ENCODE measurements at places on chromosomes 7 and 10.

DNA sequence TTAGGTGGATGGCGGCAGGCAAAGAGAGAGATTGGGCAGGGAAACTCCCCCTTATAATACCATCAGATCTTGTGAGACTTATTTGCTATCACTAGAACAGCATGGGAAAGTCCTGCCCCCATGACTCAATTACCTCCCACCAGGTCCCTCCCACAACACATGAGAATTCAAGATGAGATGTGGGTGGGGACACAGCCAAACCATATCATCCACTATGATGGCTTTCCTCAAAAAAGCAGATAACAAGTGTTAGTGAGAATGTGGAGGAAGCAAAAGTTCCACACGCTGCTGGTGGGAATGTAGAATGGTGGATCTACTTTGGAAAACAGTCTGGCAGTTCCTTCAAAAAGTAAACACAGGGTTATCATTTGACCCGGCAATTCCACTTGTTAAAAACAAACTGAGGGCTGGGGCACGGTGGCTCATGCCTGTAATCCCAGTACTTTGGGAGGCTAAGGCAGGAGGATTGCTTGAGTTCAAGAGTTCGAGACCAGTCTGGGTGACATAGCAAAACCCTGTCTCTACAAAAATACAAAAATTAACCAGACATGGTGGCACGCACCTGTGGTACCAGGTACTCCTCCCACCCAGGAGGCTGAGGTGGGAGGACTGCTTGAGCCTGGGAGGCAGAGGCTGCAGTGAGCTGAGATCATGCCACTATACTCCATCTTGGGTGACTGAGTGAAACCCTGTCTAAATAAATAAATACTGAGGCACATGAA, 161.4 kb upstream of the EEPD1 start:
- no peak for DNase-seq

DNA sequence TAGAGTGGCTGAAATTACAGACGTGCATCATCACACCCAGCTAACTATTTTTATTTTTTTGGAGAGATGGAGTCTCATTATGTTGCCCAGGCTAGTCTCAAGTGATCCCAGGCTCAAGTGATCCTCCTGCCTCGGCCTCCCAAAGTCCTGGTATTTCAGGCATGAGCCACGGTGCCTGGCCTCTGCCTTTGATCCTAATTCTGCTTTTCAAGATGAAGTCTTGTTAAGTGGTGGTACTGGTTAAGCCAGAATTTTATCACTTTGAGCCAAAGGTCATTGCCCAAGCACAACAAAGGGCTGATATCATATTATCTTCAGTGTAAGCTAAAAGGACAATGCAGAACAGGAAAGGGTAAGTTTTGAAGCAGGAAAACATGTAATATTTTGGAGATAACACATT, 64.2 kb downstream of the MYOF start:
- DNase-seq: no peak

DNA sequence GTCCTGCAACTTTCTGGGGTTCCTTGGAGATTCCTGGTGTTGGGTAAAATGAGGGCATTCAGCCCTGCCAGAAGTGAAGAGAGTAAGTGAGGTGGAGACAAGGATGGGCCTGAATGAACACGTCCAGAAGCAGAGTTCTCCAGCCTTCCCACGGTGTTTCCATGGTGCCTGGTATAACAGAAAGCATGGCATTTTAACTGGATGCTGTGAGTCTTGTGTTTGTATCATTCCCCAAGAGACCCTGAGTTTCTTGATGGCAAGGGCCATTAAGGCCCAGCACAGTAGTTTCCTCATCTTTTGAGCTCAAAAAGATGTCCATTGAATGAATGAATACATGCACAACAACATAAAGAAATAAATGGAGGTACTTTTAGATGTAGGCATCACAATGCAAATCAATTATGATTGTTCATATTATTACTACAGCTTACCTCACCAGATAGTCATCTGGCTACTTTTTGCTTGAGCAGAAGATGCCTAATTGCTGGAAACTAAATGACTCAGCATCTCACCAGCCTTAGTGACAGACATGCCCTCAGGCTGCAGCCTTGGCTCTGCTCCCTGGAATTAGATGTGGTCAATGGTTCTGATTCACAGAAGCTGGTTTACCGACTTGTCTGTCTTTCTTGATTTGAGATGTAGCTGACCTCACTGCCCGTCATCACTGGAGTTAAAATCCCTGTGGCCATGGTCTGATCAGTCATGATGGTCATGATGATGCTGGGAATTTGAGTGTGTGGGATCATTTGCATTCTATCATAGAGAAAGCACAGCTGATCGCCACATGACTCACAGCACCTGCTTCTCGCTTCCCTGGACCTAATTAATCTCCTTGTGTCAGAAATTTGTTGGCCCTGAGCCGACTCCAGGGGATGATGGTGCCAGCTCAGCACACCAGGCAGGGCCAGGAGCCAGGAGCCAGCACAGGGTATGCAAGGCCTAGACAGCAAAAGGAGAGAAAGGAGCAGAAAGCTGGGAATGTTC, 83.9 kb downstream of the CXCL12 start:
- DNase-seq: peak; percentile 100

DNA sequence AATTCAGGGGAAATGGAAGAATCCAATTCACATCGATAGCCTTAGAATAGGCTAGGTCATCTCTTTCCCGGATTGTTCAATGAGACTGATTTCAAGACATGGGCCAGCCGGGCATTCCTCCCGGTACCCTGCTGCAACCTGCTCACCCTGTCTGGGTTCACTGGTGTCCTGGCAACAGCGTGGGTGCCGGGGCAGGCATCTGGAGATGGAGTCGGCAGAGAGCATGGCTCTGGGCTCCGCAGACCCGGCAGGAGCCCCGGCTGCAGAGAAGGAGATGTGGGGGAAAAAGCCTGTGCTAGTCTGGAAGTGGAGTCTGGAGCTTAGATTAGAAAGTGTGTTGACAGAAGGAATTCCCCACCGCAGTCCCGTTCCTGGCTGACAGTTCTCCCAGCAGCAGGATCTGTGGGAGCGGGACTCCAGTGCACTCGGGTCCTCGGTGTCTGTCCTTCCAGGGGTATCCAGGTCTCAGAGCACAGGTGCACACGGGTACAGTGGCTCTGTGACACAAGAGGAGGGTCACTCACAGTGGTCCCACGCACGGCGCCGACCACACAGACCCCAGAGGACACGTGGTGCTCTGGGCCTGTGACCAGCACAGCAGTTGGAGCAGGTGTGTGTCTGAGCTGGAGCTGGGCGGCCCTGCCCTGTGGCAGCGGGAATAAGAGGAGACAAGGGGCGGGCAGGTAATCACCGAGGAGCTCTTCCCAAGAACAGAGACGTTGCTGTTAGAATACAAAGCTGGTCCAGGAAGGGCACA, 65.7 kb upstream of the PITRM1 start:
- DNase-seq: no peak

DNA sequence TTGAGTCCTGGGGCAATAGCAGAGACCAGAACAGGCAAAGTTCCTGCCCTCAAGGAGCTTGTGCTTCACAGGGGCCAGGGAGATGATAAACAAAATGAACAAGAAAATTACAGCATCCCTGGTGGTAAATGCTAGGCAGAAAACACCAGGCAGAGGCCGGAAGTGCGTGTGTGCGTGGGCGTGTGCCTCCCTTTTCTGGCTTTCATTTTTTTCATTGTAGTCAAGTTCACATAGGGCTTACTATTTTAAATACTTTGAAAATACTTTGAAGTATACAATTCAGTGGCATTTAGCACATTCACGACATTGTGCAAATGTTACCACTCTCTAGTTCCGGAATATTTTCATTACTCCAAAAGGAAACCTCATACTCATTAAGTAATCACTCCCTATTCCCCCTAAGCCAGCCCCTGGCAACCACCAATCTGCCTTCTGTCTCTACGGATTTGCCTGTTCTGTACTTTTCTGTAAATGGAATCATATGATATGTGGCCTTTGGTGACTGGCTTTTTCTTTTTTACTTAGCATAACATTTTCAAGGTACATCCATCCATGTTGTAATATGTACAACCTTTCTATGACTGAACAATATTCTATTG, 88.1 kb upstream of the PDCD4 start:
- no peak for DNase-seq

- peak; percentile 48 for DNase-seq
These were observed 780 bp downstream of the PLEKHA8 start for GRCh38 chr7:30028749-30029635.

GRCh38 chr10:81847675-81848074, 27.3 kb upstream of the NRG3 start:
- DNase-seq: no peak

- peak; percentile 32 for DNase-seq
These were observed 51.9 kb upstream of the PRKAR1B start for GRCh38 chr7:778968-779451.

GRCh38 chr7:33716581-33717477, 188.5 kb upstream of the BMPER start:
- DNase-seq: peak; percentile 73

- DNase-seq: no peak
These were observed 180.5 kb downstream of the MAGI2 start for GRCh38 chr7:79272938-79273337.

DNA sequence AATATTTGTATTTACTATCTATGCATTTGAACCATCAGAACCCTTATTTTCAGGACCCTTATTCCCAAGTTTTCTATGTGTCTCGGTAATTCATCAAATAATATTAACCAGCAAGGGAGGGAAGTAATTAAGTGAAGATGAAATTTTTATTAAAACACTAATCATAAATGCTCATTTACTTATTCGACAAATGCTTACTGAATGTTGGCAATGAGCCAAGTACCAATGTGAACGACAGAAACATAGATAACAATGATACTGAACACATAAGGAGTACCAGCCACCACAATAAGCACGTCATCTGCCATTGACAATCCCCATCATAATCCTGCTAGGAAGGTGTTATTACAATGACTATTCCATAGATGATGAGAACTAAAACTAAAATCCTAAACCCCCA, 45.5 kb downstream of the GRM8 start:
- no peak for DNase-seq

DNA sequence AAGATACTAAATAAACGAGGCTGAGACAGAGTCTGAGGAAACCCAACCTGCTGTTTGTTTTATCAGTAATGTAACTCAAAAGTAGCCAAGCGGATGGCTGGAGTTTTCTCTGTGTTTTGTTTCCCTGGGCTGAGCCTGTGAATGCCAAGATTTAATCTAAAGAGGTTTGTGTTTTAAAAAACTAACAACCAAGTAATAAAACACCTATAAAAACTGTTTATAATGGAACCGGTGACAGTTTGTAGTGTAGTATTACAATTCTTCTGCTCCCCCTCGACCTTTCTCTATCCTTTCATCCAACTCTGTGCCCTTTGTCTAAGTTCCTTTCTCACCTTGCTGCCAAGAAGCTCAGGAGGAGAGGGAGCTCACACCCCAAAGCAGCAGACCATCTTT, 2.6 kb upstream of the KAT6B start:
- no peak for DNase-seq

DNA sequence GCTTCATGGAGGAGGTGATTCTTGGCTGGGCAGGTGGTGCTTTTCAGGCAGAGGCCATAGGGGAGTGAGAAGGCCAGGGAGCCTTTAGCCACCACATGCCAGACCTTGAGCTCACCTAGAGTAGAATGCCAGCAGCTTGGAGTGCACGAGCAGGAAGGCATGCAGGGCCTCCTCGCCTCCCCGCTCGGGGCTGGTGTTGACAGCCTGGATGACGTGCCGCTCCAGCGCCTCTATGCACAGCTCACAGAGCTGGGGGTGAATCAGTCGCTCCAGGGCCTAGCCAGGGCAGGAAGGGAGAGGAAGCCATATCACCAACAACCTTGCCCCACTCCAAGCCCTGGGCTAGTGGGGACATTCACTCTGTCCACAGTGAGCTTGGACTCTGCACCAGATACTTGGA, 15.7 kb downstream of the HPS1 start:
- DNase-seq: no peak

DNA sequence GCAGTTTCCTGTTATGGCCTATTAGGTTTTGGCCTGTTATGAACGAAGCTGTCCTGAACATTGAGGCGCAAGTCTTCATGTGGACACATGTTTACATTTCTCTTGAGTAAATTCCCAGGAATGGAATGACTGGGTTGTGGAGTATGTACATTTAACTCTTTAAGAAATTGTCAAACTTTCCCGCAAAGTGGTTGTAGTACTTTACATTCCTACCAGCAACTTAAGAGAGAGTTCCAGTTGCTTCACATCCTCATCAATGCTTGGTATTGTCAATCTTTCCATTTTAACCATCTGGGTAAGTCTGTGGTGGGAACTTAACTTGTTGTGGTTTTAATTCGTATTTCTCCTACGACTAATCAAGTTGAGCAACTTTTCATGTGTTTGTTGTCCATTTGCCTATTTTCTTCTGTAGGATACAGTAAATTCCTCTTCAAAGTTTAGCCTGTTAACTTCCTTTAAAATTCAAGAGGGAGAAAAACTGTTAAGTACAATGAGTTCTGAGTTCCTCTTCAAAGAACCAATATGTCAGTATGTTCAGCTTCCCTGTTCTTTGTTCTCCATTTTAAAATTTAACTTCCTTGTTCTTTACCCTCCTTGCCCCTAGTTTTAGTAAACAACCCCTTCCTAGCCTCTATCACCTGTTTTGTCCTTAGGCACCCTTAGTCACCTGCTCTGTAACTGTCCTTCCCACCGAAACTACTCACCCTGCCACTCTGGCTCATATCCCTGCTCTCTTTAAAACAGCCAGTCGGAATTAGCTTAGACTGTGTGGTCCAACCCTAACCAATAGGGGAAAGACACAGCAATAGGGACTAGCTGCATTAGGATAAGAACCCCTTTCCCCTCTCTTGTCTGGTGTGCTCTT, 74.0 kb downstream of the FAM241B start:
- peak; percentile 87 for DNase-seq

DNA sequence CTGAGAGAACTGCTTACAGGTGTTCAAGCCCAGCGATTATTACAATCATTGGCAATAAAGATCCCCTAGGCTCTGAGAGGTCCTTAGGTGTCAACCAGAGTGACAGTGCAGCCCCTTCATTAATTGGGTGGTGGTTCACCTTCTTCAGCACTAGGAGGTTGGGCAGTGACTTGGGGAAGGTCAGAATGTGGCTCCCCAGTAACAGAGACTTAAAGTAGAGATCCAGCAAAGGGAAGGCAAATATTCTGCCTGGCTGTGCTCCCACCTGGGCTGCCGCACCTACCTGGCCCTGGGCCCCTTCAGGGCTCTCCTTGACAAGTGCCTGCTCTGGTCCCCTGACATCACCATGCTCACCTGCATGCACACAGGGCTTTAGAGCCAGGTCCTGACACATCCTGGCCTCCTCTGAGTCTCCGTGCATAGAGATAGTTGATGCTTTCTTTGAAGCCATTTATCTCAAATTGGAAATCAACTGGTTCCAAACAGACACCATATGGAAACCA, 1.9 kb downstream of the CLRN3 start:
- no peak for DNase-seq

All from LHCN-M2 (cell line).